A172 (cell line): ENCODE measurements at places on chromosomes 3 and 15.
A peak's percentile ranks its signal among the peaks of the same experiment; 100 is the strongest.

GRCh38 chr15:83695901-83696425 lies 42.0 kb downstream of the ADAMTSL3 start:
- no peak for DNase-seq

DNA sequence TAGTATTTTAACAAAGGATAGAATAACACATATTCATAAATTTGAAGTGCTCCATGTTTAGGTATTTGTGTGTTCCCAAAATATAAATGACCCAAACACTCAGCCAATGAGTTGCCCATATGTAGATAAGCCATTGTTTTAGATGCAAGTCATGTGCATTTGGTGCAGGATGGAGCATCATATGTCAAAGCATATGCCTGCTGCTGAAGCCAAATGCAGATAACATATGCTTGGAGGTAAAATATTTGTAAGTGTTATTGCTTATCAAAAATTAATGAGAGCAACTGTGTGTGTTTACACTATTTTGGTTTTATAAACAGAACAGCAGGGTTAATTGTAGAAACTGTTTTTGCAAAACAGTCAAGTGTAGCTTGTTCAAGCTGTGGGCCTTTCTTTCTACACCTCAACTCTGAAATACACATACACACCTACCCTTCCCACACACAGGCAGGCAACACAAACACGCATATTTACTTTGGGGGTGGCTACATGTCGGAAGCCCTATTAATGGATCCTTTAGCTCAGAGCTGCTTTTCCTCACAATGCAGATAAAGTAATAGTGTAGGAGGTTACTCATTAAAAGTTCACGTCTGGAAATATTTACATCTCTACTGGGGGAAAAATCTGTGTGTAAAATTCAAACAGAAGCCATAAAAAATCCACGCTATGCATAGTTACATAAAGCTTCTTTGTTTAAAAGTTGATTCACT lies 521.4 kb downstream of the ZNF385D start:
- DNase-seq: no peak

DNA sequence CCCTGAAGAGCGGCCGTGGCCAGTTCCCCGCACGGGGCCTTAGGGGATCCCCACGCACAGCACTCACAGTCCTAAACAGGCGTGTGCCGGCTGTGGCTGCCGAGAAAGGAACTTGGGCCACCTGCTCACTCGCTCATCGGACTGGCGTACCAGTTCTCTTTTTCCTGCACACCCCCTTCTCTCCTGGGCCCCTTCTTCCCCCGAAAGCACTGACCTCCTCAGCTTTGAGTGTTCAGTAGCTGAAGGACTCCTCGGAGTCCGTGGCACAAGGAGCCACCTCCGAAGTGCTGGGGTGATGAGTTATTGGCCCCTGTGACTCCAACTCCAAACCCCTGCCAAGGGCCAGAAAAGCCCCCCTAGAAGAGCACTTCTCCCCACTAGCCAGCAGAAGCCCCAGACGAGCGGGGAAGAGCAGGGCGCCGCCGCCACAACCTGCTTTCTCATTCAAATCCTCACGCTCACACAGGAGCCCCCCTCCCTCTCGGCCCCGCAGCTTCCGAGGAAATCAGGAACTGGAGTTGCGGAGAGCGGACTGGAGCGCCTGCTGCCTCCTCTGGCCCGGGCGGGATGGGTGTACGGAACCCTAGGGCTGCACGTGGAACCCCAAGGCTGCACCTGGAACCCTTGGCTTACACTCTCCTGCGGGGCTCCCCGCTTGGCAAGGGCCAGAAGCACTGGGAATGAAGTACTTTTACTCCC lies at the start of gene PLCH1:
PLCH1 (minus strand) TSS at position 446 of the 699 bp plus-strand sequence. CDS start 40,847 bp downstream, outside the sequence.
- peak; percentile 52 for DNase-seq

- no peak for DNase-seq
Measured at GRCh38 chr3:145089337-145089736, 1071.6 kb downstream of the PLOD2 start.
